ENCODE measurements at places on chromosomes 11 and 22.

GRCh38 chr22:28810821-28811491 lies 10.6 kb upstream of the XBP1 start:
- DNase-seq = no peak

DNA sequence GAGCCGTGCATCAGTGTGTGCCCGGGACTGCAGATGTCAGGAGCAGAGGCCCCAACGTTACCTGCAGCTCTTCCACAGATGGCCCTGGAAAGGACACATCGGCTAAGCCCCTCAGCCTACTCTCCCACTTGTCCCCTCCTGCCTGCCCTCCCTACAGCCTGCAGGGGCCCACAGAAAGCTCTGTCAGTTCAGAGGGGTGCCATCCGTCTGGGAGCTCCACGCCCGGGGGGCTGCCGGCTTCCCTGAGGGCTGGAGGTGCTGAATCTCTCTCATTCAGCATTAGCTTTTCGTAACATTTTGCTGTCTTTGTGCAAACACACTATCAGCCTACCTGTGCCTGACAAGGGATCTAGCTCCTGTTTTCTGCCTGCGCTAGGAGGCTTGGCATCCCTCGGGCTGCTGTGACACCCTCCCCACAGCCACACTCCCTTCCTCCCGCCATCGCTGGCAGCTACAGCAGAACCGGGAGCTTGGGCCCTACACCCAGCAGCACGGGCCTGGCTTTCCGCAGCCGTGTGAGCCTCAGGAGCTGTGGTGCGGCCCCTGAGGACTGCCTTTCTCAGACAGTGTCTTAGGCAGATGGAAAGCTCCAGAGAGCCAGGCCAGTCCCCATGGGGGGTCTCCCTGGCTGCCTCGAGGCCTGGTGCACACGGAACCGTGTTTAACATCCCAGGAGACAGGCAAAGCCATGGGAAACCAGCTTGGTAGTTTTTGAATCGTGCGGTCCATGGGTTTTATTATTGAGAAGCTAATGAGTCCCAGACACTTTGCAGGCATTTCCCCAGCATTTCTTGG lies 198.3 kb upstream of the B3GAT1 start:
- DNase-seq = no peak

GRCh38 chr11:30342736-30343166 lies 19.8 kb downstream of the ARL14EP start:
- DNase-seq = no peak

GRCh38 chr22:23564276-23564675 lies 15.8 kb downstream of the IGLL1 start:
- DNase-seq = no peak

GRCh38 chr11:44750551-44751465 lies 24.0 kb downstream of the TSPAN18 start:
- no peak for DNase-seq

DNA sequence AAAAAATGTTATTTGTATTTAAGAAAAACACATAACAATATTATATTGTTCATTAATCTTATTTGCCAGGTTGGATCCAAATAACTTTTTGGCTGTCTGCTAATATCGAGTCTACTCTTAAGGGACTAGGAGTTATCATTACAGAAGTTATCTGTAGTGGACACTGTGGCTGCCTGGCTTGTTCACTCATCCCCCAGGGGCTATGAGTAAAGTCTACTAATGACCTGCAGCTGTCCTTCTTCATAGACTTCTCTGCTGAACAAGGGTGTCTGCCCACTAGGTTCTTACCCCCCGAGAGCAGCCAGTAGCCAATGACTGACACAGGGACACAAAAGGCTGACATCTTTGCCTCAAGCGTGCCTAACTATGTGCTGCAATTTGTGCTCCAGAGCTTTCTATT lies 69.7 kb downstream of the APIP start:
- DNase-seq = no peak

DNA sequence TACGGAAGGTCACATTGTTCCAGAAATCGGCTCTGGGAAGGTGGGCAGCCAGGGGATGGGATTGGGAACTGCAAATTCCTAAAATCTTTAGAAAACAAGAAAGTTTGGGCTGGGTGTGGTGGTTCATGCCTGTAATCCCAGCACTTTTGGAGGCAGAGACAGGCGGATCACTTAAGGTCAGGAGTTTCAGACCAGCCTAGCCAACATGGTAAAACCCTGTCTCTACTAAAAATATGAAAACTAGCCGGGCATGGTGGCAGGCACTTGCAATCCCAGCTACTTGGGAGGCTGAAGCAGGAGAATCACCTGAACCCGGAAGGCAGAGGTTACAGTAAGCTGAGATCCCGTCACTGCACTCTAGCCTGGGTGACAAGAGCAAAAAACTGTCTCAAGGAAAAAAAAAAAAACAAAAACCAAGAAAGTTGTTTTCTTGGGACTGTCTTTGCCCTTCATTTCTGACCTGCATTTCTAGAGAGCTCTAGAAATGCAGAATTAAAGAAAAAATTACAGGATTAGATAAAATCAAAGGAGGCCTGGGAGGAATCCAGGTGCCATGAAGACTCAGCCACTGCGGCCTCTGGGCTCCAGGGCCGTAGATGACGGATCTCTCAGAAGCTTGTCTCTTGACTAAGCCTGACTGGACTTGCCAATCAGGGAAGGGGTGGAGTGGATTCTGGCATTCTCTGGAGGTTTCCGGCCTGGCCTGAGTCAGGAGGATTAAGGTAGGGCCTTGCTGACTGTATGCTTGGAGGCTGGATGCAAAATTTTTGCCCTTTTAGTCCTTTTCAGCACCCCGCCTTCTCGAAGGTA lies 5.3 kb upstream of the MALAT1 start:
- no peak for DNase-seq

GRCh38 chr11:76277298-76278175 lies 71.2 kb upstream of the WNT11 start:
- DNase-seq = no peak

- peak; percentile 48 for DNase-seq
These were observed 415.1 kb downstream of the SOX6 start for GRCh38 chr11:15941206-15941770.

GRCh38 chr22:20089977-20090729 lies 10.1 kb downstream of the DGCR8 start:
- DNase-seq = no peak

DNA sequence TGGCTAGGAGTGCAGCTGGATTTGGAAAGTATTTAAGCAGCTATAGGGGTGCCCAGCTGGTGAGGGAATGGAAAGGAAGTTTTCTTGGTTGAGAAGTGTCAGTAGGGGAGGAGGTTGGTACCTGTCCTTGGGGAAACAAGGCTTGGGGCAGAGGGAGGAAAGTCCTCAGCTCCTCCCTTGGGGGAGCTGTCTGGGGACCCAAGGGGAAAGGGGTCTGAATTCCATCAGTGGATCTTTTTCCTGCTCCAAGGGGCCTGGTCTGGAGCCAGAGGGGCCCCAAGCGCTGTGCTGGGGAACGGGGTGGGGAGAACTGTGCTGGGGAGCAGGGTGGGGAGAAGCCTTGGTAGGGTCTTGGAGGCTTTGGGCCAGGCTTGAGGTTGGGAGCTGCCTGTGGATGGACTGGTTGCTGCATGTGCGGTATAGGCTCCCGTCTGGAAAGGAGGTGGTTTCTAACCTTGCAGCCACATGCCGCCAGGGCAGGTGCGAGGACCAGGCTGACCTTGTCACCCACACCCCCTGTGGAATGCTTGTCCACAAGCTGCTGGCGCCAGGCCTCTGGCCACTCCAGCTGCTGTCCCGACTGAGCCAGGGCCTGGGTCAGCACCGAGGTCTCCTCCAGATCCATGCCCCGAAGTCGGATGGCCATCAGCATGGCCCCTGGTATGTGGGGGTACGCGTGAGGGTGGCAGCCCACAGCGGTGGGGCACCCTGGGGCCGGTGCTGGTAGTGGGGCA lies 963 bp downstream of the TYMP start:
- DNase-seq = peak; percentile 34

- DNase-seq = peak; percentile 72
These were observed at the start of gene LRRC75B for GRCh38 chr22:24592851-24593558. LRRC75B (minus strand) TSS chr22:24593073; CDS start chr22:24593039, 34 bp downstream.

GRCh38 chr22:30922151-30922611 lies 46.4 kb downstream of the MORC2 start:
- DNase-seq = peak; percentile 77

GRCh38 chr11:21625982-21626381 lies 566.9 kb upstream of the ANO5 start:
- DNase-seq = no peak

GRCh38 chr11:93480256-93480655 lies 62.9 kb downstream of the SMCO4 start:
- no peak for DNase-seq

GRCh38 chr11:67416416-67417335 lies 1.2 kb downstream of the CARNS1 start:
- no peak for DNase-seq

- DNase-seq = no peak
These were observed 22.3 kb downstream of the TNKS1BP1 start for GRCh38 chr11:57302489-57302888.

Data from activated T-cell treated with anti-CD3 and anti-CD28 coated beads, Interleukin-2, amount 50 U/mL, for 48 hours (primary cell).